ENCODE measurements at places on chromosomes 16 and 17.

DNA sequence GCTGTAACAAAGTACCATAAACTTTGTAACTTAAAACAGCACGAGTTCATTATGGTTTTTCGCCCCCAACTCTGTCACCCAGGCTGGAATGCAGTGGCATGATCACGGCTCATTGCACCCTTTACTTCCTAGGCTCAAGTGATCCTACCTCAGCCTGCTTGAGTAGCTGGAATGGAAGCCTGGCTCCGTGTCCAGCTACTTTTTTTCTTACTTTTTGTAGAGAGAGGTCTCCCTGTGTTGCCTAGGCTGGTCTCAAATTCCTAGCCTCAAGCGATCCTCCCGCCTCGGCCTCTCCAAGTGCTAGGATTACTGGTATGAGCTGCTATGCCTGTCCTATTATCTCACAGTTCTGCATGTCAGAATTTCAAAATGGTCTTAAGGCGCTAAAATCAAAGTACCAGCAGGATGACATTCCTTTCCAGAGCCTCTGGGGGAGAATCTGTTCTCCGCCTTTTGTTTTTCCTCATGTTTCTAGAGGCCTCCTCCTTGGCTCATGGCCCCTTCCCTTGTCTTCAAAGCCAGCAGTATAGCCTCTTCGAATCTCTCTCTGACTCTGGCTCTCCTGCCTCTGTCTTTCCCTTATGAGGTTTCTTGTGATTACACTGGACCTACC is 10.1 kb upstream of the PRM1 start:
- DNase-seq = no peak

DNA sequence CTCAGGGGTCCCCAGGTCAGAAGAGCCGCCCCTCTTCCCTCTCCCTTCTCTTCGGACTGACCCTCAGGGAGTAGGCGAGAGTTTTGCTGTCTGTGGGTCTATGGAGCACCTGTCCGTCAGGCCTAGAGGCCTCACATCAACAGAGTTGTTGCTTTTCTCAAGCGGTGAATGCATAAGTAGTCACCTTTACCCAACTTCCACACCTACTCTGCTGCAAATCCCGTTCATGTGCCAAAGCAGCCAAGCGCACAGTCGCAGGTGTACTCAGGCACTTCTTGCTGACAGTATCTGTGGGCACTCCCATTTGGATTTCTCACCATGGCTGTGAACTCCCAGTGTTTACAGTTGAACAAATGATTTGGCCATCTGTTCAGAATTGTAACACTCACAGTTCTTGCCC is 4.0 kb upstream of the FA2H start:
- no peak for DNase-seq

DNA sequence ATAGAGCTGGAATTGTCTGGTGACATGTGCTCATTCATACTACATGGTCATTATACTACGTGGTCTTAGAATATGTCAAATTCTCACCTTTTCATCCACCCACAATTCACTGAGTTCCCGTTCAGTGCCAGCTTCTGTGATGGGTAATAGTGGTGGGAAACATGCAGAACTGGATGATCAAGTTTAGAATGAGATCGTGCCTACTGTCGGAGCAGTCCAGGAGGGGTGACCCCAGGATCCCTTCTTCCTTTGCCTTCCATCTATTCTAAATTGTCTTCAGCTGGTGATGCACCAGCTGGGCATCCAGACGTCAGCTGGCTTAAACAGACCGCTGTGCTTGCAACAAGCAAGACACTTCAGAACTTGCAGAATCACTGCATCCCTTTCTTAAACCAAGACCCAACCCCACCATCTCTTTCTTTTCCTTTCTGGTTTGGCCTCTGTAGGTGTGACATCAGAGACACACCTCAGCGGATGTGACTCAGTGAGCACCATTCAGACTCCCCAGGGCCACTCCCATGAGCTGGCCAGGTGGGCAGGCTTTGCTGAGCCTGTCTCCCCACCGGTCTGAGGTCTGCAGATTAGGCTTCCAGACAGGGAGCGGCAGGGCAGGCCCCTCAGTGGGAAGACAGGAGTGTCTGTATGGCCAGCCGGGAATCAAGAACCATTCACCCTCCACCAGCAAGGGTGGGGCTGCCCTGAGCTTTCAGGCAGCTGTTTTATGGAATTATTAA is 18.1 kb downstream of the C17orf100 start:
- DNase-seq = no peak

DNA sequence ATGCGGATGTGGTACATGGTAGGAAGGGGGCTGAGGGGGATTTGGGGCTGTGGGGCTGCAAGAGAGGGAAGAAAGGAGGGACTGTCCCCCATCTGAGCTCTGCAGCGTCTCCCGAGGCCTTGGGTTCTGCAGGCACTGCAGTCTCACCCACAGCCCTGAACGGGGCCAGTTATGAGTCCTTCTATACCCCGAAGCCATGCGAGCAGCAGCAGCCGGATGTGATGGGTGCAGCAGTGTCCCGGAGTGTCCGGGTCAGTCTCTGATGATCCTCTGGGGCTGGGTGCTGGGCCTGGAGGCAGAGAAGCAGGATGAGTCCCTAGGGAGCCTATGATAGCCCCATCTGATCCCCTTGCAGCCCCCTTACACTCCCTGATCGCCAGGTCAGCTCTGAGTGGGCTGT is 41.5 kb downstream of the CPNE2 start:
- DNase-seq = no peak

GRCh38 chr17:30942308-30943079 is 20.7 kb downstream of the ADAP2 start:
- no peak for DNase-seq
